ENCODE measurements at places on chromosomes 4 and X. TPM values are rescaled to one million over a fixed set of nuclear protein-coding genes. Genes with fewer than 3 reads are reported as not detected.

KCNE5 gene
- 4.0 TPM for polyA plus RNA-seq

QDPR gene
- polyA plus RNA-seq, result 44.4 TPM

SMIM43 gene
- 19.4 TPM for polyA plus RNA-seq

TIMM8A gene
- 15.6 TPM for polyA plus RNA-seq

PABPC1L2B gene
- polyA plus RNA-seq, result not detected

PLA2G12A gene
- polyA plus RNA-seq, result 37.8 TPM

GLOD5 gene
- polyA plus RNA-seq, result 1.2 TPM

TCEAL2 gene
- 1.7 TPM for polyA plus RNA-seq

ENPEP gene
- 17.6 TPM for polyA plus RNA-seq

RHOXF2 gene
- 0.12 TPM for polyA plus RNA-seq

LPAR4 gene
- polyA plus RNA-seq, result 4.2 TPM

FHIP1A gene
- 6.9 TPM for polyA plus RNA-seq

TEX13B gene
- polyA plus RNA-seq, result not detected

ZDHHC15 gene
- 4.0 TPM for polyA plus RNA-seq

ART3 gene
- 0.35 TPM for polyA plus RNA-seq

BTK gene
- 3.7 TPM for polyA plus RNA-seq

MTNR1A gene
- polyA plus RNA-seq, result not detected

TMEM192 gene
- polyA plus RNA-seq, result 15.8 TPM

PLXNB3 gene
- polyA plus RNA-seq, result 2.1 TPM

GPRIN3 gene
- 1.2 TPM for polyA plus RNA-seq

CXCL3 gene
- 1.8 TPM for polyA plus RNA-seq

TMEM156 gene
- polyA plus RNA-seq, result 0.98 TPM

VSIG4 gene
- polyA plus RNA-seq, result 11.2 TPM

PAGE5 gene
- not detected for polyA plus RNA-seq

UGT2B15 gene
- 0.53 TPM for polyA plus RNA-seq

LIMCH1 gene
- 134 TPM for polyA plus RNA-seq

RBMX2 gene
- polyA plus RNA-seq, result 34.8 TPM

IL2 gene
- polyA plus RNA-seq, result not detected

PDGFRA gene
- polyA plus RNA-seq, result 149 TPM

POU3F4 gene
- not detected for polyA plus RNA-seq

ZFP92 gene
- 0.91 TPM for polyA plus RNA-seq

TCP11X1 gene
- not detected for polyA plus RNA-seq

NXF2 gene
- not detected for polyA plus RNA-seq

RASSF6 gene
- 2.7 TPM for polyA plus RNA-seq

HTATSF1 gene
- polyA plus RNA-seq, result 103 TPM

LARP1B gene
- 16.7 TPM for polyA plus RNA-seq

GNRHR gene
- polyA plus RNA-seq, result 0.76 TPM

HSFX1 gene
- 1.4 TPM for polyA plus RNA-seq

BEX4 gene
- polyA plus RNA-seq, result 74.9 TPM

GAGE12F gene
- not detected for polyA plus RNA-seq

VCX2 gene
- polyA plus RNA-seq, result not detected

P2RY4 gene
- 0.36 TPM for polyA plus RNA-seq

ADAM29 gene
- 0.17 TPM for polyA plus RNA-seq

TXK gene
- 4.6 TPM for polyA plus RNA-seq

XPNPEP2 gene
- polyA plus RNA-seq, result 5.9 TPM

Measured in right lung (tissue), 10 donors.